ENCODE measurements at places on chromosomes 5 and 9.

- no peak for DNase-seq
These were observed 2.8 kb downstream of the MELK start for GRCh38 chr9:36575411-36575882.

- DNase-seq: no peak
These were observed 200.0 kb upstream of the ATP10B start for GRCh38 chr5:161051920-161052500.

- no peak for DNase-seq
These were observed 214.9 kb upstream of the WWC1 start for GRCh38 chr5:168076561-168076991.

DNA sequence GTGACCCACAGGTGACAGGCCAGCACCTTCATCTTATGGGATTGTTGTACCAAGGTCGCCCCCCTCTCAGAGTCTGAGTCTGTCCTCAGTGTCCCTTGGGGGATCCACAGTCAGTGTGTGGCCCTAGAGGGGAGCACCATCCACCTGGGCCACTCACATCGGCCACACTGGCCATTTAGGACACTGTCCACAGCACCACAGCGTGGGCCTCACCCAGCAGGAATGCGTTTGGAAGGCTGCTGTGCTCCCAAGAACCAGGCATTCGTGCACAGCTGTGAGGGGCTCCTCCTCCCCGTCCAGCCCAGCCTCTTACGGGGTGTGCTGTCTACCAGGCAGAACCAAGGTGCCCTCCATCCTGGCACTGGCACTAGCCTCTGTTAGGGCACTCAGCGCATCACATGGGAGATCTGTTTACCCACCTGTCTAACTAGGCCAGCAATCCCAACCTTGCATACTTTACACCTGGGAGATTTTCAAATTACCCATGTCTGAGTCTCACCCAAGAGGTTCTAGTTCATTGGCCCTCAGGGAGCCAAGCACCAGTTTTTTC, 24.5 kb upstream of the UBE2QL1 start:
- no peak for DNase-seq

GRCh38 chr5:148751025-148751424, 75.4 kb upstream of the ADRB2 start:
- no peak for DNase-seq

- DNase-seq: no peak
These were observed 16.1 kb upstream of the CFAP157 start for GRCh38 chr9:127690735-127691134.

DNA sequence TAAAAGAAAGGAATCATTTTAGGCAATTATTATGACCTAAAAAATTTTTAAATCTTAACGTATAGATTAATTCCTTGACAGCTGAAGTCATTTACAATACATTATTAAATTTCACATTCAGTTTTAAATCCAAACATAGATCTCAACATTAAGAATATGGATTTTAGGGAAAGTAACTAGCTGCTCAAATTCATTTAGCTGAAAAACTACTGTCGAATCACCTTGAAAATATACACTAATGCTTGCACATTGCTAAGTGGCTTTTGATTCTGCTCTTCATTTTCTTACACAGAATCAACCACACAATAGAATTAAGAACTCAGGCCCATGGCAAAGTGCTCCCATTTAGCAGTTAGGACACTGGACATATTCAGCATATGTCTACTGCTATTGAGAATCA, 454.2 kb downstream of the RAB3C start:
- DNase-seq: no peak

DNA sequence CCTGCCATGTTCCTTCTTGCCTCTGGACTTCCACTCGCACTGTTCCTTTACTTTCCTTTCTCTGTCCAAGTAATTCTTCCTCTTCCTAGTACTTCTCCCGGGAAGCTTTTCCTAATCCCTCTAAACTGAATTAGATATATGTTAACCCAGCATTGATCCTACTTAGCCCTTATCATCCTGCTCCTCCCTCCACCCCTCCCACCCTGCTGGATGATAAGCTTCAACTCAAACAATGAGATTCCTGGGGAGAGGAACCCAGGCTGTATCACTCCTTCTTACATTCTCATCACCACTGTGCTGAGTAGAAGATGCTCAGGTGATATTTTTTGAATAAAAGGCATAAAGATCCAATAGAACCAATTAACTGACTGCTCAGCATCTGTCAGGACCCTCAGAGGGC, 45.7 kb downstream of the CDK5RAP2 start:
- DNase-seq: no peak

DNA sequence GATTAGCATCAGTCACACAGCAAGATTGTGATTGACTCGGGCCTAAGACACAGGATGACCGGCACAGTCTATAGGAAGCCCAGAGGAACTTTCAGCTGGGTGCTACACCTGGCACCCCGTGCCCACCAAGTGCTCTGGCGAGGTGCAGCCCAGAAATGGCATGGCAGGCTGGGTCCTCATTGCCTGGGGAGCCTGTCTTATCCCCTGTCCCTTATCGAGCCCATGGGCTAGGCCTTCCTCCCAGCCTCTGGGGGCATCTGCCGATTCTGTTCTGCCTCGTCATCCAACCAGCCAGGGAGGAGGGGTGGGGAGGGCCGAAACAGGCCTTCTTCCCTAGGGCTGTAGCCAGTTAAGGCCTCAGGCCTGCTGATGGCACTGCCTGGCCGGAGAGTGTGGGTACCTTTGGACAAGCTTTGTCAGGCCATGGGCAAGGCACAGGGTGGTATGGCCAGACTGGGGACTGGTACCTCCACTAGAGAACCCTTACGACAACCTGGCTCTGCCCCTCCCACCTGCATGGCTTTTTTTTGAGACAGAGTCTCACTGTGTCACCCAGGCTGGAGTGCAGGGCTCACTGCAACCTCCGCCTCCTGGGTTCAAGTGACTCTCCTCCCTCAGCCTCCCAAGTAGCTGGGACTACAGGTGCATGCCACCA, 1.6 kb downstream of the GRK6 start:
- no peak for DNase-seq

DNA sequence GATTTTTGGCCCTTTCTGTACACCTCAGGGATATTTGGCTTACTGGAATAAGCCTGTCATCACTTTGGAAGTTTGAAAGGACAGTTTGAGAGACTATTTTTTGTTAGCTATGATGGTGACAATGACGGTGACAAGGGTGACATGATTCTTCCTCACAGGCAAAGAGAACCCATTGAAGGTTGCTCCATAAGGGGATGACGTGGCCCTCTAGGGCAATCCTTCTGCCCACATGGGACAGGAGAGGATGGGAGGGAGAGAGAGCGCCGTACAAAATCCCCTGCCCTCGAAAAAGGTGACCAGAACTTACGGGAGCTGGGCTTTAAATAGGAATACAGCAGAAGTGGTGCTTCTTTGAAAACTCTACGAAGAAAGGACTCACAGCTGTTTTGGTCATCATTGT, 22.6 kb downstream of the HRH2 start:
- no peak for DNase-seq

- DNase-seq: no peak
These were observed 24.2 kb upstream of the MACIR start for GRCh38 chr5:103234239-103234975.

Measured in activated T-cell treated with anti-CD3 and anti-CD28 coated beads for 4 hours (primary cell).